Lower lobe of right lung (tissue), 2 donors: ENCODE measurements at places on chromosomes 5 and 9. TPM values are rescaled to one million over a fixed set of nuclear protein-coding genes. Genes with fewer than 3 reads are reported as not detected.

DNA sequence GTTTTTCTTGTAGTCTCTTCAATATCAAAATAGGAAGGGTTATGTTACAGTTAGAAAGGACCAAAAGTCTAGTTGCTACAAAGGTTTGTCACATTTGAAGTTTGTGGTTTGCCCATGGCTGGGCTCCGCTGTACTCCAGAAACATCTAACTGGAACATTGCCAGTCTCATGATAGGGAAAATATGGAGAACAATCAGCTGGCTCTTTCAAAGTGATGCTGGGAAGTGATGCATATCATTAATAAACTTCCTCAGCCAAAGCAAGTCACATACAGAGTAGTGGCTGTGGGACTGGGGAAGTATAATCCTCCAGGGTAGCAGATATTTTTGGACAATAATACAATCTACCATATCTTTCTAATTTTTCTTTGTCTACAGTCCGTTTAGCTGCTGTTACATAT lies 8.8 kb downstream of the BTF3 start:
- no peak for DNase-seq

GRCh38 chr5:181243564-181244343 lies at the start of gene RACK1:
TSS of gene RACK1 (minus strand) at chr5:181243906. CDS start at chr5:181243800, 106 bp downstream.
- DNase-seq: peak; percentile 91

DNA sequence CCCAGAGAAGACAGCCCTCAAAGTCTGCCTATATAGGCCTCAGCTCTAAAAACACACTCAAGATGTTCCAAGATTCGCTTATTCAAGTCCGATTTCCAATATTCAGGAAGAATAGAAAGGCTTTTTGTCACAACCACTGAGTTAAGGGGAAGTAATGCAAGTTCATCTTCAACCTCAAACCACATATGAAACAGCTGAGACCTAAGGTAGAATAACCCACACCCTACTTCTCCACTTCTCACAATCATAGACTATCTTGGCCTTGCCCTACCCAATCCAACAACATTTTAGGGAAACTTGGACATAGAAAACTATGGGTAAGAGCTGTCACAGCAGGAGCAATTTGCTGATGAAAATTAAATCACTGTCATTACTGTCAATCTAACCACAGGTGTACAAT lies 152.0 kb upstream of the LRRTM2 start:
- DNase-seq: no peak

- DNase-seq: no peak
Observed at GRCh38 chr5:150234576-150235499, 45.0 kb downstream of the SLC6A7 start.

DNA sequence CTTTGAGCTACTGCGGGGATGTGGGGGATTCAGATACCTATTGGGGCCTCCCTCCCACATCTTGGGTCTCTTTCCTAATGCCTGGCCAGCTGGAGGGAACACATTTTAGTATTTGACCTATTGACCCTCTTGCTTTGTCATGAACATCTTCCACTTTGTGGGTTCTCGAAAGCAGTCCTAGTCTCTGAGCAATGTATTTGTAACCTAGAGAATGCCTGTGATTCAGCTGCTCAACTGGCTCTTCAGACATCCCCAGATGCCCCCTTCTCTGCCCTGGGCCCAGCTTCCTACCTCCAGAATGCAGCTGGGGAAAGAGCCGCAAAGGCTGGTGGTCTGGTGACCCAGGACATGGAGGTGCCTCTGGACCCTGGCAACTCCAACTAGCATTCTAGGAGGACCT lies 32.2 kb downstream of the APTX start:
- no peak for DNase-seq

DNA sequence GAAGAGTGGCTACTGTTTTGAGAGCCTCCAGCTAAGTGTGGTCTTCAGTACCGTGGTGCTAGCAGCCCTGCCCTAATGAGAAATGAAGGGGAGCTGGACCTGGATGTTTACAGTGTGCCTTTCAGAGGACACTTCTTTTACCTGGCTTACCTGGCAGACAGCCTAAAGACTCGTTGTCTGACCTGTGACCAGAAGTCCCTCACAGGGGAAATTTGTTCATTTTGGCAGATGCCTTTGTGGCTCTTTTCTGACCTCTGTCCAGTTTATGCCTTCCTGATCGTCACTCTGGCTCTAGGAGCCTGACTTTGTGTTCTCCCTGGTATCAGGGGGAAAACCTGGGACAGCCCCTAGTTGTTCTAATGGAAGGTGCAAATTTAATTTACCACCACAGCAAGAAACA lies 475.1 kb downstream of the DMRTA1 start:
- no peak for DNase-seq

DNA sequence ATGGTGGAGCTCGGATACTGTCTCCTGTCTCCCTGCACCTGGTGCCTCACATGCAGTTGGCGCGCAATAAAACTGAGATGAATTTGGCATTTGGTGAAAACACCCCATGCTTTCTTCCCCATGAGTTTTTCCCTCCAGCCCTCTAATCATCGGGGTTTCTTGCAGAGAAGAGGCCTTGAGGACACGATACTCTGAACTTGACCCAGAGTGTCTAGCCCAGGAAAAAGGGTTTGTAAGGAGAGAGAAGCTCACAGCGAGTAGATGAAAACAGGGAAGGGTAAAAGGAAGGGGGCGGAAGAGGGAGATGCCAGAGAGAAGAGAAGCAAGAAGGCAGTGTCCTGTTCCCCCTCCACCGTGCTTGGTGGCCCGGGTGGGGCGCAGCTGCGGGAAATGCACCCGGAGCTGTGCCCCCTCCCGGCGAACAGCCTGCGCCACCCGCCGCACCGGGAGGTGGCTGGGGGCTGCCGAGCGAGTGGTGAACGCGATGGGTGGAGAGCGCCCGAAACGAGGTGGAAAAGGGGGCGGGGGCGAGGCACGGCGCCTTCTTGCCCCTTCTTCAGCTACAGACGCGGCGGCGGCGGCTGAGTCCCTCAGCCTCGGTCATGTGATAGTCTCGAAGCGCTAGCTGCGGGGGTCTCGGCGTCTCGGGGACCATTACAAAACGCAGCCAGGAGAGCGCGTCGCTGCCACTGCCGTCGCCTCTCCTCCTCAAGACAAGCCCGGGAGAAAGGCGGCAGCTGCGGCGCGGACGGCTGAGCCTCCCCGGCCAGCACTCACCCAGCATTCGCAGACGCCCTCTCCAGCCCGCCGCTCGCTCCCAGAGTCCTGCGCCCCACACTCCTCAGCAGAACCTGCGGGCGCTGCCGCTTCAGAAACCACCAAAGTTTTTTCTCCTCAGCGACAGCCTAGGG lies 1.1 kb upstream of the FOXB2 start:
- DNase-seq: no peak

DNA sequence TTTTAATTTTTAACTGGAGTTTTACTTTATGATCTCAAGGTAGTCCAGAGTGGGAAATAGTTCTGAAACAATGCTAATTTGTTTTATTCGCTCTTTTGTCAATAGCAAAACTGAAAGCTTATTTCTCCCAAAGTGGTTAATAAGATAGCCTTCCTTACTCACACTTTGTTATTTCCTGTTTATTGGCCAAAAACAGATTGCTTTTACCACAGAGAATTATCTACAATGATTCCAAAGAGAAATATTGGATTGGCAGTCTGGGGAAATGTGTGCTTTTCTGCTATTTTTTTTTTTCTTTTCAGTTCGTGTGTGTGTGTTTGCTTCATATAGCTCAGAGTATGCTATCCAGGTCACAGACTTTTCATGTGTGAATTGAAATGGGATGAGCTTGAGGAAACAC lies 756.7 kb upstream of the RGMB start:
- DNase-seq: no peak

DNA sequence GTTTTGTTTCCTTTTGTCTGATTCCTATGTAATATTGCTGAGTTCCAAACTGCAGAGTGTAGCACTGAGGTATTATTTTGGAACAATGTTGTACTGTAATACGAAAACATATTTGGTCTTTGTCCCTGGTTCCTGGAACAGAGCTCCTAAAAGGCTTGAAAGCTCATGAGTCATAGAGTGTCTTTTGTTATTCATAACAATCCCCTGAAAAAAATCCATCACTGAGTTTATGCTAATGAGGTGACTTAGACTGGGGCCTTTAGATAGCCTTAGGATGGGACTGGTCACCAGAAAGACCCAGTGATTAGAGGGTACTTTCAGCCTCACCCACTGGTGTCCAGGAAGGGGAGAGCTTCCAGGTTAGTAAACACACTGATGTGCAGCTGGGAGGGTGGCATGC lies 132.7 kb upstream of the POU5F2 start:
- DNase-seq: no peak

- no peak for DNase-seq
Observed at GRCh38 chr5:43274435-43275114, 38.6 kb downstream of the HMGCS1 start.

DNA sequence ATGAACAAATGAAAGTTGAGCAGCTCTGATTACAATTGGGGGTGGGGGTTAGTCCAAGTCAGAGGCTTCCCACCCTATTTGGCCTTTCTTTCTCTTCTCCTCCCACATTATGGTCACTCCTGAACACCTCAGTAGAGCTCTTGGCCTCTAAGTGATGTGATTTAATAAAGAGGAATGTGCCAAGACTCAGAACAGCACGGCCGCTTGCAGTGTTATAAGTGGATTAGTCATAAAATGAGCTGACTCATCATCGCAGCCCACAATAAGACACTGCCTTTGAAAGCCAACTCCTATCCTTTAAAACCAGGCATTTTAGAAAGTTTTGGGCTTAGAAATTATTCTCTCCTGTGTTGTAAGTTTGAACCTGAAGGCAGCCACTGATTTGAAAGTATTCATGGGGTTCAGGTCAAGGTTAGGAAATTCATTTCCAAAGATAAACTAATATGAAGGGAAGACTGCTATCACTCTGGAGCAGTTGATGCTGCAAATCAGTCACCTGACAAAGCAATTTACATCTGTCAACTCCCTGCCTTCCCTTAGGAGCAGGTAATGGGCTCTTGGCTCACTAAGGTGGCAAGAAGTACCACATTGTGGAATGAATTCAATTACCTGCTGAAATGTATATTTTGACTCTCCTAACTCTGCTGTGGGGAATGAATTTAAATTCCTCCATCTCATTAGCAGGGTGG lies 283.6 kb upstream of the NMUR2 start:
- DNase-seq: no peak

- peak; percentile 23 for DNase-seq
Observed at GRCh38 chr9:134636149-134636507, 5.5 kb upstream of the COL5A1 start.

DNA sequence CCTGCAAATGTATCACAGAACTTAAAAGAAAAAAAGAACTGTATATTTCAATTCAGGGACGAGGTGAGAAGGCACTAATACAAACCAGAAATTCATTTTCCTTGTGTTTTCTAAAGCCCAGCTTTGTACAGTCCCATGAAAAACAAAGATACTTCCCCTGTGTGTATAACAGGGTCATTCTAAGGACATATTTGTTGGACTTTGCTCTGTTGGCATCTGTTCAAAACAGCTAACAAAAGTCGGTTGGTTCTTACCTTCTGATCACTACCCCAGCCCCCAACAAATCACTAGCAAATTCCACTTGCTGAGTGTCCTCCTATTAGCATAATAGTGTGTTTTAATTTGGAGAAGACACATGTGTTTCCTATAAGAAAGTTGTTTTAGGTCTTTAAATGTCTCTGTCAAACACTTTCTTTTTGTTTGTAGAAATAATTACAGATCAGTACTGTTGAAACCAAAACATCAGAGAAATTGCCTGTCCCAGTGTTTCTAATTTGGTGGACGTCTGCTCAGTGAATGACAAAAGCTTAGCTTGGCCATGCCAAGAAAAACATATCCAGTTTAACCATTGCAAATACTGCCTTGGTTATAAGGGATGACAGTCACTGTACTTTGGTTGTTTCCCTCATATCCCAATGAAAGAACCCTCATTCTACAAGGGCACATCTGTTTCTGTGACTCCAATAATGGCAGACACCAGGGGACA lies 480.5 kb downstream of the EBF1 start:
- no peak for DNase-seq

DNA sequence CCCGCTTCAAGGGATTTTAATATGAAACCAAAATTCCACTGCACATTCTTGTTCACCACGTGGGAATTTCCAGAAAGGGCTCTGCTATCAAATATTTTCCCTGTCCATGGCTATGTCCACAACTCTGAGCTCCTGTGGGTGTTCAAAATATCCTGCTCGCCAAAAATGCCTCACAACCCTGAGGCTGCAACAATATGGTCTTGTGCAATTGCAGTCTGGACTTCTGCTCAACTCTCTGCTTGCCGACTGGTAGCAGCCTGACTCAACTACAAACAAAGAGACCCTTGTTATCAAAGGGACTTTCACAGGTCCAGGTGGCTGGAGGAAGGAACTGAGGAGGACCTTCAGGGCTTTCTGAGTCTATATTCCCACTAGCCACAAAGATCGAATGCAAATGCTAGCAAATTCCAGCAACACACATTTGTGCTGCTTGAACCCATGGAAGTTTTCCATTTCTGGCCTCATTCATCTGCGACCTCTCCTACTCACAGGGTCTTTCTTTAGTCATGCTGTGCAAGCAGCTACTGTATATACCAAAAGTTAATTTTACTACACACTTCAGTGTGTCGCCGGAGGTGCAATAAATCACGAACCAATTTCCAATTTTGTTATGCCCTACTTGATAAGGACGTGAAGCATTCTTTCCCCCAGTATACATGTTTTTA lies 169.2 kb upstream of the SLC30A5 start:
- DNase-seq: no peak

- DNase-seq: no peak
Observed at GRCh38 chr9:118686959-118687358, 682.3 kb downstream of the BRINP1 start.

- no peak for DNase-seq
Observed at GRCh38 chr9:35260186-35260585, 98.4 kb downstream of the UNC13B start.

GRCh38 chr5:43837091-43837490 lies 234.1 kb downstream of the NNT start:
- no peak for DNase-seq

DNA sequence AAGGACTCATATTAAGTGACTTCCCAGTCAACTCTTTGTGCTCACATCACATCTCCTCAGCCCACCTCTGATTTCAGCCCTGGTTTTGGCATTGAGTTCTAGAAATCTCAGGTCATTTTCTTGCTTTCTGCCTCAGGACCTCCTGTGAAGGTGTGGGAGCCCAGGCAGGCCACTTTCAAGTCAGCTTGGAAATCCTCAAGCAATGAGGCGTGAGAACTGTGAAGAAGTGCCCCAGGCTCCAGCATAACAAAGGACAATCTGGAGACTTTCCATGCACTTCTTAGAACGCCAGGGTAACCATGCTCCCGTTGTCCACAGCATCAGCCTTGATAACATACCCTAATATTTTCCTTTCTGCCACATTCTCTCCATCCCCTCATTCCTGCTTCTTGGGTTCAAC lies 131.2 kb upstream of the MAP3K1 start:
- DNase-seq: no peak

Gene SLC34A1
- total RNA-seq: not detected

Gene LAMC3
- total RNA-seq: 26.4 TPM

Gene FRMPD1
- total RNA-seq: 0.06 TPM

Gene FOXB2
- total RNA-seq: not detected

Gene INVS
- 22.3 TPM for total RNA-seq

Gene ADAMTS16
- 1.1 TPM for total RNA-seq

Gene IFNA13
- 1.1 TPM for total RNA-seq

Gene PCDHGA12
- total RNA-seq: 5.9 TPM

Gene CCL27
- not detected for total RNA-seq

Gene SLC9A3
- total RNA-seq: 1.1 TPM

Gene SELENOP
- total RNA-seq: 705 TPM

Gene ARSI
- 3.5 TPM for total RNA-seq

Gene EGFLAM
- 2.4 TPM for total RNA-seq

Gene PCDHB16
- 2.6 TPM for total RNA-seq

Gene WNK2
- 7.7 TPM for total RNA-seq

Gene CNTNAP3B
- 11.1 TPM for total RNA-seq
